ENCODE measurements at places on chromosomes 3 and 15.

- no peak for DNase-seq
These were observed 111.8 kb upstream of the DPH6 start for GRCh38 chr15:35657679-35658311.

DNA sequence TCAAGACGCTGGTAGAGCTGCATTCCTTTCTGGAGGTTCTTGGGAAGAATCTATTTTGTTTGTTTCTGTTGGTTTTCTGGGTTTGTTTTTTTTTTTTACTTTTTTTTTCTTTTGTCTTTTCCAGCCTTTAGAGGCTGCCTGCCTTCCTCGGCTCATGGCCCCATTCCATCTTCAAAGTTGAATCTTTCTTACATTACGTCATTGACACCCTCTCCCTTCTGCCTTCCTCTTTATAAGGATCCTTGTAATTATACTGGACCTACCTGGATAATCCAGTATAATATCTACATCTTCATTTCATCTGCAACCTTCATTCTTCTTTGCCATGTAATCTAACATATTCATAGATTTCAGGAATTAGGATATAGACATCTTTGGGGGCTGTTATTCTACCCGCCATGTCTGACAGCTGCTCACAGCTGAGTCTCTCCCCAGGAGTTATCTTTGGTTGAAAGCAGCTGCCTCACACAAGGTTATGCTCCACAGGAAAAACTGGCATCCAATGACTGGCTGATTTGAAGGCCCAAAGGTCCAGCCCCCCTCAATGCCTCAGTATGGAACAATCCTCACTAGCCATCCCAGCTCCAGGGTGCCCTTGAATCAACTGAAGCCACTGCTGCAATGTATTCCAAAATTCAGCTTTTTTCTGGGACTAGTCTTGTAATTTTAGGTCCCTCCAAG, 38.4 kb upstream of the THBS1 start:
- no peak for DNase-seq

DNA sequence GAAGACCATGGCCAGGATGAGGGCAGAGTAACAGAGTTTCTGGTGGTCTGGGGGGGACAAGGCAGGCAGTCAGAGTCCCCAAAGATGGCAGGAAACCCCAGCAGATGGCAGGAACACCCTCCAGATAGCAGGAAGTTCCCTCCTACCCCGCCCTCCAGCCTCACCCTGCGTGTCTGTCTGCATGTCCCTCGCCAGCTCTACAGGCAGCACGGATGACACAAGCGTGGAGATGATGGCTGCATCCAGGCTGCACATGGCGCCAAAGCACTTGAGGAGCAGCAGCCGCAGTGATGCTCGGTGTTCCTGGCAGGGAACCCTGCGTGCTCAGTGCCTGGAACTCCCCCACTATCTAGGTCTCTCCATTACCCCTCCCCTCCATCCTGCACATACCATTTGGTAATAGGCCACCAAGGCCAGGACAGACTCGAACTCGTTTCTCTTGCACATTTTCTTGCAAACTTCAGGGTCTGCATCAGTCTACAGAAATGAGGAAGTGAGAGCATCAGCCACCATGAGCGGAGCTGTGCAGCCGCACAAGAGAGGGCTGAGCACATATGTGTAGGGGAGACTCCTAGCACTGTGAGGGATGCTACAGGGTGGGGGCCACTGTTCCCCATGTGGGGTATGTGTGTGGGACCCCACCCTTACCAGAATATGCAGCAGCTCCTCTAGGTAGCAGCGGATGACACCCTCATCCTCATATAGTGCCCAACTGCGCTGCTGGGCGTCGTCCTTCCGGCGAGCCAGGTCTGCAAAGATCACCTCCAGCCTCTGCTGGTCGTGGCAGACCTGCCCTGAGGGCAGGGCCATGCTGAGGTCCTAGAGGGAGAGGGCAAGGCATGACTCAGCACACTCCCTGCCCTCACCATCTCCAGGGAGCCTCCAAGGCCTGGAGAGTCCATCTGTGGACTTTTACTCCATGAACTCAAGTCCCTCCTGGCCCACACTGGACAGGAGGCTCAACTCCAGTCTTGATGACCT, 6.0 kb downstream of the NCKIPSD start:
- no peak for DNase-seq

DNA sequence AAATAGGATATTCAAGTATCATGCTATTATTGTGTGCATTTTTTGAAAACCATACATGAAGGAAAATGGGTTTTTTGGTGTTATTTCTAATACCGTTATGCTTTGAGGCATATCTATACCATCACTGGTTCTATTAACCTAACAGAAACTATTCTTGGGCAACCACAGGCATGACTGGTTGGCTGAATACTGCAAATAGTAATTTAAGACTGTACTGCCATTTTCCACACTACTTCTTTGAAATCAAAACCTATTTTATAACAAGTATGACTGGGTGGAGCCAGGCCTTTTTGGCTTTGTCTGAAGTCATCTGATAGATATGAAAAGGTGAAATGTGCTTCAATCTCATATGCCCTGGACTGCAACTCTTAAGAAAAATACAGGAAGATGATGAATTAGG, 115.1 kb downstream of the ULK4 start:
- DNase-seq, result no peak

GRCh38 chr3:42602961-42603360, 2.5 kb downstream of the NKTR start:
- no peak for DNase-seq

GRCh38 chr3:13500133-13500885, 20.2 kb downstream of the HDAC11 start:
- DNase-seq, result no peak

DNA sequence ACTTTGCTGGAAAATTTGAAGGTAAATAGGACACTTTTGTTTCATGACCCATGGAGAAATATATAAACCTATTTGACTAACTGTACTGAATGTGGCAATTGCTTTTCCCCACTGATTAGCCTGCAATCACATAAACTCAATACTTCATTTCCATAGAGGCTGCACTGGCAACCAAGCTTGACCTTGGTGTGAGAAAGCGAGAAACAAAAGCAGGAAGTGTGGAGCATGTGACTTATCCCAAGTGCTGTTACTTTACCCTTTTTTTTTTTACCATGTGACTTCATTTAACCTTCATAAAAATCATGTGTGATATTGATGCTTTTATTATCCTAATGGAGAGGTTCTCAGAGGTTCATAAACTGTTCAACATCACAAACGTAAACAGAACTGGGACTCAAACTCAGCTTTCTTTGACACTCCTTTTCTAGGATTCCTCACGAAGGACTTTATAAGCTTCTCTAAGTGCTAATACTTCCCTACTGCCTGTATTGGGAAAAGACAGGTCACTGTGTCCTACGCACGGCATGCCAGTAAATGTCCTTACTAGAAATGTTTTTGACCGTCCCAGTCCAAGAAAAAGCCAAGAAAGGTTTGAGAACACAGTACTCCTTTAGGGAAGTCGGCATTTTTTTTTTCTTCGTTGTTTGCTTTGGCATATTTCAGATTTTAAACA, 34.9 kb upstream of the ZNF385D start:
- no peak for DNase-seq

- DNase-seq, result no peak
These were observed 36.1 kb downstream of the PTH1R start for GRCh38 chr3:46913644-46914043.

- DNase-seq, result no peak
These were observed 242.8 kb downstream of the ZNF385D start for GRCh38 chr3:21508246-21508645.

DNA sequence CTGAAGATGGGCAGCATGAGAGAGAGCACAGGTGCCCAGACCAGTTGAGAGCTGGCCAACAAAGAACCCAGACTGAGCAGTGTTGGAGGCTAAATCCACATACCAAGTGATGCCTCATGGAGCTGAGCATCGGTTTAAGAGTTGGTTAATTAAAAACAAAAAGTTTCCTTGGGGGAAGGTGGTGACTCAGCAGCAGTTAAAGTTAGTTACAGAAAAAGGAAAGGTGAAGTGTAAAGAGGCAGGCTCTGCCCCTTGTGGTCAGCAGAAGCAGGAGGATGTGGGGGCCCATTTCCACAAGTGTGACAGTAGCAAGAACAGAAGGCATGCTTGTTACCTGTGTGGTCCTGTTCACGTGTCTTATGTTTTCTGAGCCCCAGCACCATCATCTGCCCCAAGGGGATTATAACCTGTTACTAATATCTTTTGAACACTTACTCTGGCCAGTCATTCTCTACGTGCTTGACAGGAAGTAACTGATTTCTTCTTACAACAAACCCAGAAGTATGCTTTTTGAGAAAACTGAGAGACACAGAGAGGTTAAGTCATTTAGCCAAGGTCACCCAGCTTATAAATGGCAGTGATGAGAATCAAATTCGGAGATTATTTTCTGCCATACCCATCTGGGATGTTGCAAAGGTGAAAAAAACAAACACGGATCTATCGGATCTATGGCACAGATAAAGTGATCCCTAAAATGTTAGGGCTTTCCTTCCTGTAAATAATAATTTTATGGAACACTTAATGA, 91.0 kb downstream of the EPHB1 start:
- no peak for DNase-seq

GRCh38 chr15:68057034-68057433, 2.9 kb downstream of the PIAS1 start:
- DNase-seq, result no peak

DNA sequence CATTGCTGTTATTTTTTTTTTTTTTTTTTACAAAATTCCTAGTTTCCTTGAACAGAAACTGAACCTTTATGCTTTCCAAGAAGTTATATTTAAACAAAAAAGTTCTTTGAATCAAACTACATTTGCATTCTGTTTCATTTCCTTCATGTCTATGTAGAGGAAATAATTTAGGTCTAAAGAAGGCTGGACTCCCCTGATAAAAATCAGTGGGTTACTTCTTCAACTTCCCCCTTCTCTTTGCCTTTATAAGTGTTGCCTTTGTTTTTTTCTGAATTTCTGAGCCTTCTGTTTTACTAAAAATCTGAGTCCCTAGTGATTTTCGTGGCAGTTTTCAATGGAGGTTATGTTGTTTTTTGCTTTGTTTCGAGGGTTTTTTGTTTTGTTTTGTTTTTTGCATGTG, 152.8 kb downstream of the CHDH start:
- no peak for DNase-seq

DNA sequence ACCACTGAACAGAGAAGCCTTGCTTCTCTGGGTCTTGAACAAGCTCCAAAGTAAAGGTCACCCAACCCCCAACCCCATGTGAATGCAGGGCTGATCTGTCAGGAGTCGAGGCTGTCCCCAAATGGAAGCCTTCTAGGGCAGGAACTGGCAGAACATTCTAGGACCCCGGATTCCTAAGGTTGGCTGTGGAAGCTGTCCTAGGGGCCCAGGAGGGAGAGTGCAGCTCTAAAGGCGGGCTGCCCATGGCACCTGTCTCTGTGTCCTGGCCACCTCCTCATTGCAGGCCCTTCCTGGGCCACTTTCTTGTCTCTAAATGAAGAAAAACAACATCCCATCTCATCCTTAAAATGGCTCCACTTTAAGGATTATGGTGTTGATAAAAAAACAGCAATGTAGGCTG, 53.6 kb upstream of the SEC61A1 start:
- no peak for DNase-seq

- DNase-seq, result no peak
These were observed 77.0 kb upstream of the IL12A start for GRCh38 chr3:159911664-159912037.

GRCh38 chr15:58548308-58549012, 116.7 kb downstream of the LIPC start:
- no peak for DNase-seq

GRCh38 chr3:170572665-170573253, 13.1 kb downstream of the SLC7A14 start:
- DNase-seq, result no peak
